Chondrocyte (in vitro differentiated cells): ENCODE measurements at places on chromosomes 1 and 21. TPM values are rescaled to one million over a fixed set of nuclear protein-coding genes. Genes with fewer than 3 reads are reported as not detected.

DNA sequence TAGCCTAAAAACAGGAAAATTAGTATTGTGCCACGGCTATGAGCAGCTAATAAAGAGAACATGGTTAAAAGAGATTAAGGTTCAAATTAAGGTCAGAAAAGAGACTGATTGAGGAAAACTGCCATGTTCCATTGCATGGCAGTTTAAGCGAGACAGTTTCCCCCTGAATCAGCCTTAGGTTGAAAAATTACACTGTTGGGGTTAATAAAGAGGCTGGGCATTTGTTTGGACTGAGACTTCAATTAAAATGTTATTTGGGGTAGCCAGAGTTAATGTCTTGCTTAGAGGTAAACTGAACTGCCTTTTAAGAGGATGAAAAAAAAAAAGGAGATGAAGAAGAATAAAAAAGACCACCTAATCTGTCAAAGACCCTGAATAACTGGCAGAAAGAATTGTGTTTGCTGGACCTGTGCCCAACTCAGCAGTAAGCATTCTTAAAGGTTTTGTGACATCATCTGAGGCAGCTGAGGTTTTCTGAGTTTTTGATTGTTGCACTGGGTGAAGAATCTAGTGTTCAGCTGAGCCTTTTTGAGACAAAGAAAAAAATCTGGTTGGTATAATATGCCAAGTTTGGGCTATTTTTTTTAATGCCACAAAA lies 17.7 kb upstream of the PROX1 start:
- H3K4me1 ChIP-seq: no peaks in the 10 kb centered on the region
- DNase-seq: no peak
- H3K36me3 ChIP-seq: no peaks in the 10 kb centered on the region
- peaks cover 22% of the 10 kb centered on the region for H3K27me3 ChIP-seq
- H3K4me3 ChIP-seq: no peak overlapping the region

GRCh38 chr1:236734141-236734765 lies 48.0 kb downstream of the ACTN2 start:
- H3K4me1 ChIP-seq: no peaks in the 10 kb centered on the region
- no peak overlapping the region for H3K27ac ChIP-seq
- no peak overlapping the region for H3K4me3 ChIP-seq

GRCh38 chr1:198064181-198064580 lies 92.6 kb upstream of the NEK7 start:
- no peak overlapping the region for H3K27ac ChIP-seq
- no peaks in the 10 kb centered on the region for H3K27me3 ChIP-seq
- H3K36me3 ChIP-seq: no peaks in the 10 kb centered on the region
- DNase-seq: no peak
- no peaks in the 10 kb centered on the region for H3K4me1 ChIP-seq

DNA sequence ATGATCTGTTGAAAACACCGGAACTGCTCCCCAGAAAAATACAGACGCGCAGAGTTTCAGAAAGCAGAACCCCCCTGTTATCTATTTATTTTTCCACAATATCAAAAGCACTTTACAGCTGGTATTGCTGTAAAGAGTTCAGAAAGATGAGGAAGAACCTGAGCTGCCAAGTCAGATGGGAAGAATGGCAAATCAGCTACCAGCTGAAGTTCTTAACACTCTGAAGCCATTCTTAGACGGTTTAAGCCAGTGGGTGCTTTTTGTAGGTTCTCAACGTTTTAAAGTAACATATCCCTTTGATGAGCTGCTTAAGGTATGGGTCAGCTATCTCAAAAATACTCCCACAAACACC lies 714 bp upstream of the AKIRIN1 start:
- peaks cover 62% of the 10 kb centered on the region for H3K4me1 ChIP-seq
- no peak for DNase-seq
- peak overlapping the region; percentile 83 for H3K27ac ChIP-seq
- H3K36me3 ChIP-seq: peaks cover 8% of the 10 kb centered on the region
- H3K27me3 ChIP-seq: no peaks in the 10 kb centered on the region
- H3K4me3 ChIP-seq: peak overlapping the region; percentile 65

Gene HES4
- total RNA-seq: 56.6 to 137 TPM (median 136 TPM) in 3 replicates

Gene OR2W3
- total RNA-seq: 0.75 TPM in 1 of 3 replicates, not detected in the others
